ENCODE measurements at places on chromosomes 7 and 10.

DNA sequence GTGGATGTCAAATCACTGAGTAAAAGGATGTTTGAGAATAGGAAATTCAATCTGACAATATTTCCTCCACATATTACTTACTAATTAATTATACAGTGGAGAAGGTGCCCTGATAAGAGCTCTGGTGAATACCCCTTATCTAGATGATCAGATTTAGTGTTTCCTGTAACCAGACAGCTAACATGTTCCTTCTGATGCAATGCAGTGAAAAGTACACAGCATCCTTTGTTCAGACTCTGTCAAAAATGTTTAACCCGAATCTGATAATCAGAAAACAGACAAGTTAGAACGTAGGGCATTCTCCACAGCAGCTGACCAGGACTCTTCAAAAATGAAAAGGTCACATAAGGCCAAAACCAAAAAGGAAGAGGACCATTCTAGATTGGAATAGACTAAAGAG, 46.2 kb downstream of the WDR11 start:
- DNase-seq, result no peak

- no peak for DNase-seq
Measured at GRCh38 chr10:21522631-21523406, 2.7 kb downstream of the SKIDA1 start.

GRCh38 chr7:47518827-47519226, 63.1 kb downstream of the TNS3 start:
- DNase-seq, result no peak

- no peak for DNase-seq
Measured at GRCh38 chr7:156829669-156830336, 63.2 kb downstream of the LMBR1 start.

- no peak for DNase-seq
Measured at GRCh38 chr7:66790725-66791124, 50.2 kb downstream of the RABGEF1 start.

DNA sequence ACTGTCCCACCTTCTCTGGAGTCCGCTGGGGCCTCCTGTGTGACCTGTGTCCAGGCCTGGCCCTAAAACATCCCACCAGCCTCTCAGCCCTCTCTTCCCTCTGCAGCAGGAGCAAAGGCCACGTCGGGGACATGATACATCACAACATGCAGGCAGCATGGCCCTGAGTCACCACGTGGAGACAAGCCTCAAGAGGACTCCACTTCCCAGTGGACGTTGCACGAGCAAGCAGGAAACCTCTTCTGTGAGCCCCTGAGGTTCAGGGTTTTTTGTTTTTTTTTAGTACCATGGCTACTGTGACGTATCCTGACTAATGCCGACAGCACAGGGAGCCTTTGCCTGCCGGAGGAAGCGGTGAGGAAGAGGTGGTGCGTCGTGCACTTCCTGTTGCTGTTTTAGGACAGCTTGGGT, 165.9 kb downstream of the DNAJB6 start:
- peak; percentile 93 for DNase-seq

GRCh38 chr7:91398341-91398740, 134.1 kb downstream of the FZD1 start:
- DNase-seq, result no peak

- no peak for DNase-seq
Measured at GRCh38 chr7:42883950-42884349, 27.9 kb downstream of the C7orf25 start.
